ENCODE measurements at places on chromosomes 1 and 21.

GRCh38 chr1:241551759-241552638 is 19.8 kb downstream of the KMO start:
- no peaks in the 10 kb centered on the region for H3K27me3 ChIP-seq
- peak overlapping the region; percentile 84 for H3K27ac ChIP-seq
- peaks cover 6% of the 10 kb centered on the region for H3K4me1 ChIP-seq
- peak overlapping the region; percentile 54 for H3K4me3 ChIP-seq
- DNase-seq = peak; percentile 46
- no peaks in the 10 kb centered on the region for H3K36me3 ChIP-seq

GRCh38 chr21:42411891-42412635 is 8.4 kb downstream of the UBASH3A start:
- H3K36me3 ChIP-seq = no peaks in the 10 kb centered on the region
- H3K27me3 ChIP-seq = no peaks in the 10 kb centered on the region
- no peak overlapping the region for H3K4me3 ChIP-seq
- H3K27ac ChIP-seq = no peak overlapping the region
- H3K4me1 ChIP-seq = peaks cover 47% of the 10 kb centered on the region
- no peak for DNase-seq

DNA sequence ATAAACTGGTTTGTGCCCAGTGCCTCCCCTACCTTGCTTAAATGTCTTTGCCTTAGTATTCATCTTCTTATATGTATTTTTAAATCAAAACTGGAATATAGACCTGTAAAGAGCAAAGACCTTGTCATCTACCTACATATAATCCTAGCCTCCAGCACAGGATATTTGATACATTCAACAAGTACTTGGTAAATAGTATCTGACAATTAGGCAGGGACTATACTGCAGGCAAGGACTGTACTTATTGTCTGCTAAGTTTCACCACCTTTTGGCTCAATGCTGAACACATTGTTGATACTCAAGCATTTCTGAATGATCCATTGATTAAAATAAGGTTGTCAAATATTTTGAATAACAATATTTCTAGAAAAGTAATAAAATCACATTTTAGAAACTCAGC is 96.4 kb downstream of the PKN2 start:
- no peak overlapping the region for H3K27ac ChIP-seq
- H3K4me1 ChIP-seq = no peaks in the 10 kb centered on the region
- no peak overlapping the region for H3K4me3 ChIP-seq
- H3K36me3 ChIP-seq = no peaks in the 10 kb centered on the region
- no peaks in the 10 kb centered on the region for H3K27me3 ChIP-seq
- no peak for DNase-seq

- no peaks in the 10 kb centered on the region for H3K4me1 ChIP-seq
- no peak for DNase-seq
- no peaks in the 10 kb centered on the region for H3K36me3 ChIP-seq
- no peaks in the 10 kb centered on the region for H3K27me3 ChIP-seq
- H3K4me3 ChIP-seq = no peak overlapping the region
Measured at GRCh38 chr1:3836421-3836820, 20.6 kb downstream of the CEP104 start.

GRCh38 chr21:31730712-31731055 is 1.2 kb downstream of the SCAF4 start:
- peaks cover 2% of the 10 kb centered on the region for H3K36me3 ChIP-seq
- peak overlapping the region; percentile 94 for H3K4me3 ChIP-seq
- peak overlapping the region; percentile 77 for H3K27ac ChIP-seq
- H3K27me3 ChIP-seq = no peaks in the 10 kb centered on the region
- H3K4me1 ChIP-seq = peaks cover 24% of the 10 kb centered on the region

- no peak overlapping the region for H3K27ac ChIP-seq
- H3K4me3 ChIP-seq = no peak overlapping the region
- H3K36me3 ChIP-seq = no peaks in the 10 kb centered on the region
- no peaks in the 10 kb centered on the region for H3K27me3 ChIP-seq
- no peak for DNase-seq
- peaks cover 19% of the 10 kb centered on the region for H3K4me1 ChIP-seq
Measured at GRCh38 chr21:38777531-38777930, 28.2 kb upstream of the ETS2 start.

- H3K27me3 ChIP-seq = no peaks in the 10 kb centered on the region
- H3K4me1 ChIP-seq = peaks cover 25% of the 10 kb centered on the region
- no peak overlapping the region for H3K4me3 ChIP-seq
- no peak for DNase-seq
- no peak overlapping the region for H3K27ac ChIP-seq
Measured at GRCh38 chr1:179087665-179088064, 5.8 kb downstream of the TOR3A start.

DNA sequence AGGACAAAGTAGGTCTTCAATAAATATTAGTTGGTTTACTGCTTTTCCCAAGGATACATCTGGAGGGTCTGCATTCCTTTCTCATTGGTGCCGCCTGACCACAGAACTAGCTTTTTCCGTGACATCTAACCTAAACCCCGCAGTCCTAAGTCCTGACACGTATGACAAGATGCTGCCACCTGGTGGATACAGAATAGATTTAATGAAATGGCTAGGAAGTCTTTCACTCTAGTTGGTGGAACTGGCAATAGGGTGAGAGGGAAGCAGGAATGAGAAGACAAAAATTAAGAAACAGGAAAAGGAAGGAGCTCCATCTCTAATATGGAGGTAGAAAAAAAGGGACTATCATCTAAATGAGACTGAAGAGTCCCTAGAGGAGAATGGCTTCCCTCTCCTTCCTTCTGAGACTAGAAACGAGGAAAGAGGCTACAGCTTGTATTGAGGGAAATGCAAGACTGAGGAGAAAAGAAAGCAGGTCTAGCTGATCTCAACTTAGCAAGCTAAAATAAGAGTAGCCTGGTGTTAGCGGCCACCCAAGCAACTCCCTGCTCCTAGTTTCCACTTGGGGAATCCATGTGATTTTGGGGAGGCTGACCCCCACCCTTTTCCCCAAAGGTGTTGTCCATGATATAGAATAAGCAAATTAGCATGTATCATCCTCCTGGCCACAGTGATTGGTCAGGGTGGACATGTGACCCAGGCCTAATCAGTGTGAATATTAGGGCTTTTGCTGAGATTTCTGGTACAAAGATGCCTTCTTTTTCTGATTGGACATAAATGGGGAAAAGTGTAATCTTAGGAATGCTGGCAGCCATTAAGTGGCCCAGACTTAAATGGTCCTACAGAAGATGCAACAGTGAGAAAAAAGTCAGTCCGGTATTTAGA is 5.9 kb downstream of the RFX5 start:
- H3K36me3 ChIP-seq = peaks cover 19% of the 10 kb centered on the region
- H3K4me3 ChIP-seq = no peak overlapping the region
- H3K27me3 ChIP-seq = no peaks in the 10 kb centered on the region
- no peak for DNase-seq

- H3K27ac ChIP-seq = no peak overlapping the region
- H3K4me3 ChIP-seq = no peak overlapping the region
- H3K4me1 ChIP-seq = no peaks in the 10 kb centered on the region
- no peaks in the 10 kb centered on the region for H3K36me3 ChIP-seq
- DNase-seq = no peak
- peaks cover 6% of the 10 kb centered on the region for H3K27me3 ChIP-seq
Measured at GRCh38 chr1:6450943-6451373, 15.0 kb downstream of the TNFRSF25 start.

DNA sequence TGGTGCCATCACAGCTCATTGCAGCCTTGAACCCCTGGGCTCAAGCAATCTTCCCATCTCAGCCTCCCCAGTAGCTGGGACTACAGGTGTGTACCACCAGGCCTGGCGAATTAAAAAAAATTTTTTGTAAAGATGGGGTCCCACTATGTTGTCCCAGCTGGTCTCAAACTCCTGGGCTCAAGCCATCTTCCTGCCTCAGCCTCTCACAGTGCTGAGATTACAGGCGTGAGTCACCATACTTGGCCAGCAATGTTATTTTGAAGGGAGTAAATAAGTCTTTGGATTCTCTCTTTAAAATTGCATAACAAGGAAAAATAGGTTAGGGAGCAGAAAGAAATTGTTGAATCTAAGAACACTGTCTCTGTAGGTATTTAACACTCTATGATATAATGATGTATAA is 111.3 kb downstream of the RPS6KC1 start:
- no peaks in the 10 kb centered on the region for H3K4me1 ChIP-seq
- no peaks in the 10 kb centered on the region for H3K27me3 ChIP-seq

DNA sequence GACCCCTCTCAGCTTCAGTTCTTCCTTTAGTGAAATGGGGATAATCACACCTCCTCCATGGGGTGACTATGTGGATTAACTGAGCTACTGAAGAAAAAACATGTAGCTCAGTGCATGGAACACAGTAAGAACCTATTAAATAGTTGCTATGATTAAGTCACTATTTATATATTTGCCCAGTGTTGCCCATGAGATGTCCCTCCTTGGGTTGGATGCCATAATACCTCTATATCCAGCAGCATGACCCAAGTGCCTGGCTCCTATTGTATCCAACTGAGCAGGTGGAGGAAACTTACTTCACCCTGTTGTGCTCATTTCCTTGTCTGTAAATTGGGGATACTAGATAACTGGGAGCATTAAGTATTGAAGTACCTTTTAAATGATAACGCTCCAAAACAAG is 47.1 kb upstream of the CYP2J2 start:
- no peaks in the 10 kb centered on the region for H3K4me1 ChIP-seq
- no peaks in the 10 kb centered on the region for H3K27me3 ChIP-seq
- no peaks in the 10 kb centered on the region for H3K36me3 ChIP-seq

DNA sequence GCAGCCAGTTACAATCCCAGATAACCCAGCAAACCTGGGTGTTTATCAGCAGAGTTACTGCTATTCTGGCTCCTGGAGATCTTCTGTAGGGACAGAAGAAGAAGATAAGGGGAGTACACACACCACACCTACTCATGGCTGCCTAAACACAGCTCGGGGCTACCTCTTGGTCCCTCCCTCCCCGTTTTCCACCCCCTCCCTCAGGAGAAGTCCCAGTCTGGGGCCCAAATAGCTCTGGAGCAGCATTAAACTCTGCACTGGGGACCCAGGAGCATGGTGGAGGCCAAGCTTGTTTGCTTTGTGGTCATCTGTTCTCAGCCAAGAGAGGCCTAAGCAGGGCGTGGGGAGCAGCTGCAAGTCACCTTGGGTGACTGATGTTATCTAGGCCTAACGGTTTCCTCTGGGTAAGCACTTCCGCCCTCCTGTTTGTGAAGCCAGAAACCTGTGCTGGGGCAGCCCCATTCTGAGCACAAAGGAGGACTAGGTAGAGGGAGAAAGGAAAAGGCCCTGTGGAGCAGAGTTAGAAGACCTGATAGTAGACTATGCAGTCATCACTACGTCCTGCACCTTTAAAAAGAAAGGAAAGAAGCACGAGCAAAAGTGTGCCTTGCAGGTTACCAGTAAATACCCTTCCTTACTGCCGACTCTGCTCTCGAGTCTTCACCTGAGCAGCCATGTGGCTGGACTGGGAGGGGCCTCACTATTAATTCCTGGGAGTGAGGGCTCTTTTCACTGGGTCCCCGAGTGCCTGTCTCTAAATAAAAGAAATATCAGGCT is 2.0 kb upstream of the RCSD1 start:
- H3K4me1 ChIP-seq = peaks cover 26% of the 10 kb centered on the region
- H3K36me3 ChIP-seq = no peaks in the 10 kb centered on the region
- H3K4me3 ChIP-seq = peak overlapping the region; percentile 79
- no peaks in the 10 kb centered on the region for H3K27me3 ChIP-seq

DNA sequence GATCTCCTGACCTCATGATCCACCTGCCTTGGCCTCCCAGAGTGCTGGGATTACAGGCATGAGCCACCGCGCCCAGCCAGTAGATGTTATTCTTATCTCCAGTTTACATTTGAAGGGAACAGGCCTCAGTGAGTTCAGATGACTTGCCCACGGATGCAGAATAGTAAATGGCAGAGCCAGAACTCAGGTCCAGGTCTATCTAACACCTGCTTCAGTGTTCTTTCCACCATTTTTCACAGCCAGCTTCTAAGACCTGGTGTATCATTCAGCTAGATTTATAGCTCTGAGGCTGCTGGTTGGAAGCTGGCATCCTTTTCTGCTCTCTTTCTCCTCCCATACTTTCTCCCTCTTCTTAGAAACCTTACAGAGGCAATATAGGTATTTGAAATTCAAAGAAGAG is 10.8 kb downstream of the FABP3 start:
- H3K27ac ChIP-seq = no peak overlapping the region
- no peaks in the 10 kb centered on the region for H3K4me1 ChIP-seq
- DNase-seq = no peak
- no peaks in the 10 kb centered on the region for H3K27me3 ChIP-seq

DNA sequence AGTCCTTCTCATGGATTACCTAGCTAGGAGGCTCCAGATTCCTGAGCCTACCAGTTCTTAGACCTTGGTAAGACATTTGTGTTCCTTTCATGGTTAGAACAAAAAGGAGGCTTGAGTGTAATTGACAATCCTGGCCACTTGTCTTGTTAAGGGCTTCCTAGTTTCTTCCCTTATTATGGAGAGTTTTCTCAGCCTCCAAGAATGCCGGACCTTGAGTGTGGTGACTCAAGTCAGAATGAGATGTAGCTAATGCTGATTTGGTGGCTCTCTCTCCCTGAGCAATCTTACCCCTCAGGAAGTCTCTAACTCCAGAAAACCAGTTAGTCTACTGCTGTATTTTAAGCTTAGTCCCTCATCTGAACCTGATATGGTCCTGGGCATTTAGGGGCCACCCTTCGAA is 14.3 kb downstream of the CHI3L2 start:
- no peak overlapping the region for H3K27ac ChIP-seq
- H3K4me1 ChIP-seq = no peaks in the 10 kb centered on the region
- no peak overlapping the region for H3K4me3 ChIP-seq
- H3K27me3 ChIP-seq = no peaks in the 10 kb centered on the region
- peaks cover 11% of the 10 kb centered on the region for H3K36me3 ChIP-seq
